ENCODE measurements at places on chromosomes 12 and 14.
A peak's percentile ranks its signal among the peaks of the same experiment; 100 is the strongest.

GRCh38 chr14:101875727-101876554 lies 88.4 kb upstream of the DYNC1H1 start:
- no peak for DNase-seq

DNA sequence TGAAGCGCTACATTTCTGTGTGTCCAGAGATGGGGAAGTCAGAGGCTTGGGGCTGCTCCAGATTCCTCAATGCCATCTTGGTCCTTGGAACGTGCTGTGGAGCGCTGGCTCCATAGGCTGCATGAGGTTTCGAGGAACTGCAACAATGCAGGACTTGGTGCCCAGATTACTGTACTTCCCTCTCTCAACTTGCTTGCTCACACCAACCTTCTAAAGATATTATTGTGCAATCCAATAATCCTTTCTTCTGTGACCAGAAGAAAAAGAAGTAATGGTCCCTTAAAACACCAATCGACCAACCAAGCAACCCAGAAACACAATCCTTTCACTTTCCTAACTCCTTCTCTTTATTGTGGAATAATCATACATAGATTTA lies 3.7 kb downstream of the PRICKLE1 start:
- no peak for DNase-seq

DNA sequence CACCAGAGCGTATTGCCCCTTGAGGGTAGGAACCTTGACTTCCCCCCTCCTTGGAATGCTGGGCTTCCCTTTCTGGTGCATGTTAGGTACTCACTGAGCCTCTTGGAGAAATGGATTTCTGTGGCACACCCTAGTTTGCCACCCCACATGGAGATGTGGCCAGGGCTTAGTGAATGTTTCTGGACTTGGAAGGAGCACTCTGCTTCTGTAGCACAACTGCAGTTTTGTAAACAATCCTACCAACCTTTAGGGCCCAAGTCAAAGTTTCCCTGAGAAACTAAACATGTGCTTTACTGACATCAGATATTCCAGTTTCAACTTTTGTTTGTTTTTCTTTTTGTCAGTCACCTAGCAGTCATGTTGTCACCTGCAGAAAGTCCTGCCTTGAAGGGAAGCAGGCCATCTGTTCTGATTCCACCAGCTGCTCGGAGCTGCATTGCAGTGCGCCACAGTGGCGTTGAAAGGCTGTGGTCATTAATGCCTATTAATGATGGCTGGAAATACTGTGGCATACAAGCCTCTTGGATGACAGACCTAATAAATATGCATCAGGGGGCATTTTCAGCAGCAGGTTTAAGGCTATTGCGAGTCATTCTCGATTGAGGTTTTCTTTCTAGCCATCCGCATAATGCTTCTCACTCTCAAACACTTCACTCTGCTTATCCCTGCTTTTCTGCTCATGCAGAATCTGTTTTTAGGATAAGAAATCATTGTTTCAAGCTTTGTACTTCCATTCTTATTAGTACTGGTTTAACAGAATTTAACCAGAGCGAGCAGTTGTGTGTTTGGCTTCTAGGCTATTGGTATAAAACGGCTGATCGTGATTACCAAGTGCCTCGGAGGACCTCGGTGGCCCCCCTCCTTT lies 7.8 kb downstream of the PELI2 start:
- DNase-seq: no peak

DNA sequence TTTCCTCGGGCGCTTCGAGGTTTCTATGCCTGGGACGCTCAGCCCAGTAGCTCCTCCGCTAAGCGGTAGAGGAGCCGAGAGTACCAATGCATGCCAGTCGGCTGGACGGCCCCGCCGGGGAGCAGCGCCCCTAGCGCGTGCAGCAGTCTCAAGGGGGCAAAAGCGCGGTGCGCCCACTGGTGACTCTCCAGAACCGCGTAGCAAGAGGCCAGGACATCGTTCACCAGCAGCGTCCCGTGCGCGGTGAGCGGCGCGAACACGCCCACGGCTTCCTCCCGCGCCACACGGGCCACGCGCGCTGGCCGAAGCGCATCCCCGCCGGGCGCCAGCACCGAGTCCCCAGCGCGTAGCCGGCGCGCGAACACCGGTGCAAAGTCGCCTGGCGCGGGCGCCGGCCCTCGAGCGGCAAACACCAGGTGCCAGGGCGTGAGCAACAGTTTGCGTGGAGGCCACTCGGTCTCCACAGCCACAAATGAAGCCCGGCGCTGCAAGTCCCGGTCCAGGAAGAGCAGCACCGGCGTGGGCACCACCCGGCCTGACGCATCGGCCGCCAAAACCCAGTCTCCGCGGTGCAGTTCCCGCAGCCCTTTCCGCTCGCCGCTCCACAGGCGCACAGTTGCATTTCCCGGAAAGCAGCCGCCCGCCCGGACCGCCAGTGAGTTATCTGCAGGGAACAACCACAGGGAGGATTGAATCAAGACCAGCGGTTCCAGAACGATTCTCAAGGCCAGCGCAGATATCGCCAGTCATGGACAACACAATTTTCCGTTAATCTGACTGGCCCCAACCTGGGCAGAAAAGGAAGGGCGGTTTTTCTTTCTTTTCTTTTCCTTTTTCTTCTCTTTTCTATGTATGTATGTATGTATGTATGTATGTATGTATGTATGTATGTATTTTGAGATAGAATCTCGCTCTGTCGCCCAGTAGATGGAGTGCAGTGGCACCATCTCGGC lies 4.5 kb downstream of the DHH start:
- peak; percentile 79 for DNase-seq

DNA sequence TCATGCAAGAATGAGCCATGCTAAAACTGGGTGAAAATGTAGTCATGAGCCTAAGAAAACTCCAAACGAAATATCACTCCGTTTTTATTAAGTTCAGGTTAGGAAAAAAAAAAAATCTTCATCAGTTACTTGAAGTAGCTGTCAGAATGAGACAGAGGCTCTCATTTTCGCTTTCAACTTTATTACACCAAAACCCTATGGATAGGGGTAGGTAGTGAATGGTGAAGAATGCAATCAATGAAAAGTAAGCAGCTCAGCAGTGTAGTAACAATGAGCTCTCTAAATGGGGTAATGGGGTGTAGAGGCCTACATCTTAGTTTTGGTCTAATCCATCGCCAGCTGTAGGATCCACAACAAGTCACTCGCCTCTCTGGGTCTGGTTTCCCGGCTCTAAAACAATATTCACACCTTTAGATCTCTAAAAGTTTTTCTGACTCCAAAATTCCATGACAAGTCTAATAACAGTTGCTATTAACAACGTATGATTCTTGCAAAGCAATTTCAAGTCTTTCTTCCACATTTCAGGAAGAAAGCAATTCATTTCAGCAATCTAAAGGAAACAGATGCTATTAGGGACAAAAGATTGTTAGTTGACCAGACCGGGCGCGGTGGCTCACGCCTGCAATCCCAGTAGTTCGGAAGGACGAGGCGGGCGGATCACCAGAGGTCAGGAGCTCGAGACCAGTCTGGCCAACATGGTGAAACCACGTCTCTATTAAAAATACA lies 1.7 kb downstream of the BTBD7 start:
- DNase-seq: no peak

DNA sequence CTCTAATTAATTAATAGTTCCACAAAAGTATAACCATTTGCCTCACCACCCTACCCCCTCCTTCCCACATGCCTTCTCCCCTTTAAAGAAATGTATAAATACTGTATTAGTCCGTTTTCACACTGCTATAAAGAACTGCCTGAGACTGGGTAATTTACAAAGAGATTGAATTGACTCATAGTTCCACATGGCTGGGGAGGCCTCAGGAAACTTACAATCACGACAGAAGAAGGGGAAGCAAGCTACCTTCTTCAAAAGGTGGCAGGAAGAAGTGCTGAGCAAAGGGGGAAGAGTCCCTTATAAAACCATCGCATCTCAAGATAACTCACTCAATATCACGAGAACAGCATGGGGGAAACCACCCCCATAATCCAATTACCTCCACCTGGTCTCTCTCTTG lies 8.2 kb upstream of the RESF1 start:
- DNase-seq: no peak
